ENCODE measurements at places on chromosomes 11 and 22.

DNA sequence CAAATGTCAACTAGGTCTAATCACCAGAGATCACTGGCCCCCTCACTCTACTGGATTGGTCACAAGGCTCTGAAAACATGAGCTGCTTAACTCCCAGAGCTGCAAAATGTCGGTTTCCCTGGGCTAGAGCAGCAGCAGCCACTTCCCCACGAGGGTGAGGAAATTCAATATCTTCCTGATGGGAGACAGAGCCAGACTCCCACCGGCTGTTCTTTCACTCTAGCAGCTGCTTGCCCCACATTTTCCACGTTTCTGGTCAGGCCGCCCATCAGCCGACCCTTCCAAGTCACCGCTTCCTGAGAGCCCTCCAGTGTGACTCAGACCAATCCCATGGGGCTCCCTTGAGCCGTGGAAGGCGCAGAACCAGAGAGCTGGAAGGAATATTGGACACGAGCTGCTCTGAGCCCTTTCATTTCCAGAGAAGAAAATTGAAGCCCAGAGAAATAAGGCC is 227.0 kb downstream of the ADAMTS15 start:
- peak; percentile 87 for DNase-seq

DNA sequence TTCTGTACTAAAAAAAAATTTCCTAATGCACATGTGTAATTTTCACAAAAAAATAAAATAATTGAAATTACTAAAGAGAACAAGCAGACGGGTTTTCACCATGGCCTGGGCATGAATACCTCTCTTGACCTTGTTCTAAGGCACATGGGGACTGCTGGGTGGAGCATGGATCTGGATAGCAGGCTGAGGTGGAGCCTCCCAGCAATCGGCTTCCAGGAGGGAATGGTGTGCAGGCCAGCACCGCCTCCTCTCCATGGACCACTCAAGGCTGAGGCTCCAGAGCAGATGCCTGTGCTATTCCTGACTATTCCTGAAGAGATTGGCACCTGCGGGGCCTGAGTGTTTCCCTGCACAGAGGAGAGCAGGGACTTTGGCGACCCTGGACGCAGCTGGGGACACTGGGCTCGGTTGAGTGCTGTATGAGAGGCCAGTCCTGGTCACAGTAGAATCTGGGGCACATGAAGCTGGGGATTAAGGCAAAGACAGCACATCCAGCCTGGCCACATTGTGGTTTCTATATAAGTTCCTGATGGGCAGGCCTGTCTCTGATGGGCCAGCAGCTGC is 963.6 kb downstream of the BRD1 start:
- DNase-seq: no peak

DNA sequence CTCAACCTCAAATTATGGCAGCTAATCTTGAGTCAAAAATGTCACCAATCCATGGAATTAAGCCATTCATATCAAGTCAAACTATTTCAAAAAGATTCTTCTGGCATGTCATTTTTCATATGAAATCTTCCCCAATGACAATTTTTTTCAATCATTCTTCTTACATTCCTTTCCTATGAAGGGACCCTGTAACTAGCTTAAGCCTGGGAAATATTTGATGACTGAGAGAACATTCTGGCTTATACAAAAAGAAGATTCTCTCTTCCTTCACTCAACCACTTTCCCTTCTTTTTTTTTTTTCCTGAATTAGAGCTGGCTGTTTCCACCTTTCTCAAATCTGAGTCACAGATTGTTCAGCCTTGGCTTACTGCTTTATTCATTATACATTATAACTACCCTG is 903.7 kb downstream of the FAM181B start:
- no peak for DNase-seq

DNA sequence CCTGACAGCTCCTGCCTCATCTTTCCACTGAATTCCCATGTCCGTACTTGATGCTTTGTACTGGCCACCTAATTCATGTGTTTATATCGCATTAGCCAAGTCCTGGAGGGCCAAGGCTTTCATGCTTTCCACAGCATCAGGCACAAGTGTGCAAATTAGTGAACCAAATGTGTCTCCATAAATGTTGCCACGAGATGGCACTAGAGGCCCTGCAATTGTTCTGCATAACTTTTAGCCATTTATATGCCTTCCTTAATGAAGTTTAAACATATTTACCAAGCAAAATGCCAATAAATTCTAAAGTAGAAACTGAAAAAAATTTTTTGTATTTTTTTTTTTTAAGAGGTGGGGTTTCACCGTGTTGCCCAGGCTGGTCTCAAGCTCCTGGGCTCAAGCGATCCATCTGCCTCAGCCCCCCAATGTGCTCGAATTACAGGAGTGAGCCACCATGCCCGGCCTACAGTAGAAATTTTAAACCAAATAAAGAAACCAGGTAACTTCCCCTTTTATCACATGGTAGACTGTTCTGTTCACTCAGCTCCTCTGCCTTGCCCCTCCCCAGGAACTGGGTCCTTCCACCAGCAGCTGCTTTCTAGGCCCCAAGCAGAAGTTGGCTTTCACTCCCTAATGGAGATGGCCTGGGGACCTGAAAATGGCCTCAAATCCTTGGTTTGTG is 20.8 kb upstream of the IL18BP start:
- DNase-seq: peak; percentile 71

All from fibroblast of pulmonary artery (primary cell).